Bronchial epithelial cell (primary cell): ENCODE measurements at places on chromosomes 4 and X. TPM values are rescaled to one million over a fixed set of nuclear protein-coding genes. Genes with fewer than 3 reads are reported as not detected.

DNA sequence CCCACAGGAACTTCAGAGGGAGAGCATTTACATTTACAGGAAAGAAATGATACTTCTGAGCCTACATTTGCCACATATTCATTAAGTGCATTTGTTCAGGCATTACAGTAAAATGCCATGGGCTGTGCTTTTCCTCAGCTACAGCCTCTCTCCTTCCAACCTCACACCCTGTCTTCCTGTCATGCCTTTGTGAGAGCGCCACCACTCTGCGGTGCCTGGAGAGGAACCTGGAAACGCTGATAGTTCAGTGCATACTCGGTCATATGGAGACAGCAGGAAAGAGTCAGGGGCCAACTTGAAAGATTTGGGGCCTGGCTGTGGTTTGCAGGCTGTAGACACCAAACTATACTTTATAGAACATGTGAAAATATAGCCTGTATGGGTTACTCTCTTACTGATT, 40.5 kb downstream of the NFKB1 start:
- DNase-seq = no peak

- DNase-seq = no peak
These were observed 3.0 kb upstream of the IRF2 start for GRCh38 chr4:184477201-184477999.

GRCh38 chr4:43047058-43047457, 154.5 kb downstream of the GRXCR1 start:
- no peak for DNase-seq

- no peak for DNase-seq
These were observed 100.3 kb upstream of the PDHA1 start for GRCh38 chrX:19243431-19243830.

- DNase-seq = no peak
These were observed 13.0 kb upstream of the DAPP1 start for GRCh38 chr4:99803566-99804101.

GRCh38 chr4:64796581-64796980, 387.3 kb upstream of the TECRL start:
- no peak for DNase-seq

DNA sequence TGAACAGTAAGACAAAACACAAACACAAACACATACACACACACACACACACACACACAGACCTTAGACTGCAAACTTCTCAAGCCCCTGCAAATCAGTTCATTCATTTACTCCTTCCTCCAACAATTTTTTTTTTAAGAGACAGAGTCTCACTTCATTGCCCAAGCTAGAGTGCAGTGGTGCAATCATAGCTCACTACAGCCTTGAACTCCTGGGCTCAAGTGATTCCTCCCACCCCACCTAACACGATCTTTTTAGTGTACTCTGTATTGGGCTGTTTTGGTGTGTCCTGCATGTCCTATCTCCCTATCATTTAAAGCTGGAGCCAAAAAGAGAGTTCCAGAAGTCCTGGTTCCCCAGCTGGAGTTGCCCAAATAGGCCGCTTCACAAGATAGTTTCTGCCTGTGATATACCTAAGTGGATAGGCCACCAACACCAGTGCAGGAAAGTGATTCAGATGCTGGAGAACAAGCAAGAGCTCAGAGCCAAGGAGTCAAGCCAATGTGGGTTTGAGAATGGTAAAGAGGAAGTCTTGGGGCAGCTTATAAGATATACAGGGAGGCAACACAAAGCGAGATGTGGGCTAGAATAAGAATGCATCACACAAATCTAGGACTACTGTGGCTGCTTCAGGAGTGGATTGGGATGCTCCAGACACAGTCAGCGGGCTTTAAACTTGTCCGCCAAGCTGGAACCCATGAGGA, 85.4 kb upstream of the RAPGEF2 start:
- DNase-seq = no peak

DNA sequence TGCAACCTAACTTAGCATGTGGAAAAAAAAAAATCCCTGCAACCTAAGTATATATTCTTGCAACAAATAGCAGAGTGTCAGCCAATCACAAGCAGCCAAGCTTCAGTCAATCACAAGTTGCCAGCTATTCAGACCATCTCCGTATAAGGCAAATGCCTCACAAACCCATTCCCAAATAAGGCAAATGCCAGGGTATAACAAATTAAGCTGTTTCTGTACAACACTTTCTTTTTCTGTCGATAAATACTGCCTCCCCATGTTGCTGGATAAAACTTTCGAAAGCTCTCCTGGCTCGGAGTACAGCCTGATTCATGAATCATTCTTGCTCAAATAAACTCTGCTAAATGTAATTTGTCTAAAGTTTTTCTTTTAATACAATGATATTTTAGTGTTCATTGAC, 460.7 kb upstream of the SMIM31 start:
- DNase-seq = no peak

DNA sequence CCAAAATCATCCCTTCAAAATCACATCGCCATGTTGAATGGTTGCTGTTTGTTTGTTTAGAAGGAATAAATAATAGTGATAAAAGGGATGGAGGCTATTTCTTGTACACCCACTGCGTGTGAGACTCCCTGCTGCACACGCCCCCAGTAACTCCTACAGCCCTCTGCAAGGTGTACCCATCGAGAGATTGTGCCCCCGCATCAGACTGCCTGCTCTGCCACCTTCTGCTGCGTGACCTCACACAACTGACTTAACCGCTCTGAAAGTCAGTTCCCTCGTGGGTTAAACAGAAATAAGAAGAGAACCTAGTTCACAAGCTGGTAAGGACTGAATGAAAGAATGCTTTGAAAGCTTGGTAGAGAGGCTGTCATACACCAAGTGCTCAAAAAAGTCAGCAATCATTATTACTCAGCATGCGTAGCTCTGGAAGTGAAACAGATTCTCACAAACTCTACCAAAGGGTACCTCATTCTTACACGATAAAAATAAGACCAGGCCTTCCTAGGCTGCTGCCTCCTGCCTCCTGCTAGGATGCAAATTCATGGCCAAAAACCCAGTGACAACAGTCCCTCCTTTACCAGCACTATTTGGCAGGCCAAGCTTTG, 147.1 kb downstream of the CPEB2 start:
- DNase-seq = no peak

DNA sequence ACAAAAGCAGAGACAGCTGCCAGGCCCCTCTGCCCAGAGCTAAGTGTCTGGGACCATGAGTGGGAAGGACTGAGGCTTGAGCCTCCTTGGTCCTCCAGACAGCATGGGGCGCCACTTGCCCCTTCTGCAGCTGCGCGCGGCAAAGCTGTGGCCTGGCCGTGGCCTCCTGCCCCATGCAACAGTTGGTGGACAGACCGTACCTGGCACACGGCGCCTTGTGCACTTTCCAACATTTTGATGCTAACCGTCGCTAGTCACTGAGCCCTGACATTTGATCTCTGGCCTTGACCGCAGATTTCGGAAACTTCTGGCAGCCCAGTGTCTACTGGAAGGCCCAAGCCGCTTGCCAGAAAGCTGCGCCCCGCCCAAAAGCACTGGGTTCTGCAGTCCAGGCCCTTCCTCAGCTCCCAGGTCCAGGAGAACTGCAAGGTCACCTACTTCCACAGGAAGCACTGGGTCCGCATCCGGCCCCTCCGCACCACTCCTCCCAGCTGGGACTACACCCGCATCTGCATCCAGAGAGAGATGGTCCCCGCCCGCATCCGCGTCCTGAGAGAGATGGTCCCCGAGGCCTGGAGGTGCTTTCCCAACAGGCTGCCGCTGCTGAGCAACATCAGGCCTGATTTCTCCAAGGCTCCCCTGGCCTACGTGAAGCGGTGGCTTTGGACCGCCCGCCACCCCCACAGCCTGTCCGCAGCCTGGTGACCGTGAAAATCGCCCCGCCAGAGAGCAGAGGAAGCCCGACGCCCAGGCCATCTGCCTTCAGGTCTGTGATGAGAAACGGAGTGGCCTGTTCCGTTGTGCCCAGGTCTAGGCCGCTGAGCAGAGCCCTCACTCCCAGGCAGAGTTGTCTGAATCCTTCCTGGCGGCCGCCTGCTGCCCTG, 35.3 kb upstream of the CA5B start:
- no peak for DNase-seq

DNA sequence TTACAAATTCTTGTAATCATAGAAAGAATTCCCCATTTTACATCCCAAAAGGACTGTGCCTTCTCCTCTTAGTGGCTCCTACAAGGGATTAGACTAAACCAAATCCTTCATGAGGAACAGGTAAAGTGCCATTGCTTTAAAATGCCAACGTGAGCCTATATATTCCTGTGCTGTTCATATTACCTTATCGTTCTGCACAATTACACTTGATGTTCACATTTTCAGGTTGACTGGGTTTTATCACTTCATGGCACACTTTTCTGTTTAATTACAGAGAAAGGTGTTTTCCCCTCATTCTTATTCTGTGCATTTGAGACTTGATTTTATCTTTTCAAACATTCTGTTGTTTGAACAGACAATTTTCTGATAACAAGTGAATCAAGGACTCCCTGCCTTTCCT, 645.6 kb upstream of the FTHL17 start:
- no peak for DNase-seq

DNA sequence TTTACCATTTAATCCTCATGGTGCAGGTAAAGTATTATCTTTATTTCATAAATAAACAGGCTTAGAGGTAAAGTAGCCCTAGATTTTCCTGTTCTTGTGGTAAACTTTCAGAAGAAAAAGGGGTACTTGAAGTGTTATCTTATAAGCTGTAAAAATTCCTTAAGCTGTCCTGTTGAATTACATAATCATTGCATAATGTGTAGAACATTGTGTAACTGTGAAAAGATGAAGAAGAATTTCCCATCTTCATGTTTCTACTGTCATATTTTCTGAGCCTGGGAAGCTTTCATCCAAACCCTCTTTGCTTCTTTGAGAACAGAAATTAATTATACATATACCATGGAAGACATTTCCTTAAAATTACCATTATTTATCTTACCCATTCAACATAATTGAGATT, 90.5 kb downstream of the ELOVL6 start:
- peak; percentile 41 for DNase-seq

- no peak for DNase-seq
These were observed 46.3 kb downstream of the STARD8 start for GRCh38 chrX:68693481-68694434.

GRCh38 chrX:70172964-70173363, 4.3 kb upstream of the DGAT2L6 start:
- no peak for DNase-seq

GRCh38 chr4:14180166-14180565, 552.6 kb upstream of the BOD1L1 start:
- DNase-seq = no peak

DNA sequence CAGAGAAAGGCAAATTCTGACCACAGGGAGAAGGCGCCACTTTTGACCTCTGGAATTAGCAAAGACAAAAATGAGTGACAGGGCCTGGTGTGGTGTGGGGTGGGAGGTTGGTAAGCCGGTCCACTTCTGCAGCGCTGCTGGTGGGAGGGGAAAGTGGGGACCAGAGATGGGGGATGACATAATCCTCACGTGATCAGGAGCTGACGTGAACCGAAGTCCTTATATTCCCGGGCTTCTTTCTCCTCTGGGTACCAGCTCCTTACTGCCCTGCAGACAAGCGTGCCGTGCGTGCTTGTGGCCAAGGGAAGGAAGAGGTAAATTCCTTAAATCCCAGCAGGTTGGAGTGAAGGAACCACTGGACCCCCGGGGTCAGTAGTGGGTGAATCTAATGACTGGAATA, at the start of gene TCEAL7:
Gene TCEAL7, plus strand, starts transcription at position 249 of the 400 bp plus-strand sequence. CDS start 1,165 bp downstream, outside the sequence.
- DNase-seq = peak; percentile 0

GRCh38 chr4:142955501-142955900, 109.4 kb upstream of the INPP4B start:
- DNase-seq = no peak

GRCh38 chrX:48966796-48967579, 4.7 kb downstream of the KCND1 start:
- DNase-seq = no peak

DNA sequence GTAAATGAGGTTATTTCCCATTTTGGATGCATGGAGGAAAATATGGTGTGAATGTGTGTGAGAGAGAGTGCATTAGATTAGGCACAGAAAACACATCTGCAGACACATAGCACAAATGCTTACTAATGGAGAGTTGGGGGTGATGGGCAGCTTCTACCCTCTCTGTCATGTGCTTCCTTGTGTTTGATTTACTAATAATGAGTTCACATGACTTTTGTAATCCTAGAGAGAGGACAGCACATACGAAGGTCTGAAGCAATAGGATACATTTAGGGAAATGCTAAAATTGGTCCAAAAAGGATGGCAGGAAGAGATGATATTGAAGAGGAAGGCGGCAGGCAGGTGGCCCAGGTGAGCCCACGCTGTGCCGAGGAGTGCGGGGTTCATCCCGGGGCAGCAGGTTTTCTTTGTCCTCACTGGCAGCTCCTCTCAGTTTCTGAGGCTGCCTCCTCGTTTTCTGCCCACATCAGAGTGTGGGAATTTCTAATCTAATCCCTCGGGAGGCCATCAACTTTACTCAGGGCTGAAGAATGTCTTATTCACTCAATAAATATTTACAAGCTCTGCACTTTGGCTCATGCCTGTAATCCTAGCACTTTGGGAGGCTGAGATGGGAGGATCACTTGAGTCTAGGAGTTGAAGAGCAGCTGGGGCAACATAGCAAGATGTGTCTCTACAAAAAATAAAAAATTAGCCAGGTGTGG, 15.9 kb upstream of the MAP9 start:
- peak; percentile 55 for DNase-seq

DNA sequence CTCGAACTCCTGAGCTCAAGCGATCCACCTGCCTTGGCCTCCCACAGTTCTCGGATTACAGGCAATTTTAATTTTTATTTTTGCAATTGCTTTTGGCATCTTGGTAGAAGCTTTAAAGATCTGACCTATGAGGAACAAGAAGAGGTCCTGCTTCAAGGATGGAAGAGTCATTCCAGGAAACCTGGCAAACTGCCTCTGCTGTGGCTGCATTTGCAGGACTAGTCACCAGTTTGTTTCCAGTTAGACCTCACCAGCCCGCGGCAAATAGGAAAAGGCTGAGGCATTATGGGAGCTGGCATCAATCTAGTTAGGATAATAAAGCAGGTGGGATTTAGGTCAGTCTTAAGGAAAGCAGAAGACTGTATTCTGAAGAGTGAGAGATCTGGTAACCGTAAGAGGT, 51.9 kb upstream of the LAS1L start:
- peak; percentile 78 for DNase-seq

- peak; percentile 61 for DNase-seq
These were observed 36.9 kb upstream of the FAT1 start for GRCh38 chr4:186760576-186760975.

The MAML3 gene
- 0.79 and 3.3 TPM in 2 replicates for total RNA-seq

The RAPGEF2 gene
- total RNA-seq = 34.4 and 37.6 TPM in 2 replicates

The GLUD2 gene
- 0.51 and 0.53 TPM in 2 replicates for total RNA-seq

The IQSEC2 gene
- 3.4 and 5.9 TPM in 2 replicates for total RNA-seq

The SPP1 gene
- not detected in 2 replicates for total RNA-seq

The NSDHL gene
- 18.4 and 24.6 TPM in 2 replicates for total RNA-seq

The GPRASP2 gene
- total RNA-seq = 4.2 and 9.6 TPM in 2 replicates

The MAGEA8 gene
- not detected in 2 replicates for total RNA-seq

The ART3 gene
- total RNA-seq = under 0.01 TPM in 1 of 2 replicates, not detected in the other

The TRIM60 gene
- total RNA-seq = not detected in 2 replicates

The CXXC4 gene
- under 0.01 TPM in 1 of 2 replicates, not detected in the other for total RNA-seq

The CTAG1A gene
- total RNA-seq = not detected in 2 replicates

The ZNF157 gene
- total RNA-seq = not detected in 2 replicates

The DUX4 gene
- not detected in 2 replicates for total RNA-seq

The PKD2 gene
- total RNA-seq = 12.4 and 22.3 TPM in 2 replicates

The TBC1D8B gene
- total RNA-seq = 2.6 and 3.8 TPM in 2 replicates
